Cardiac atrium fibroblast (primary cell): ENCODE measurements at places on chromosomes 3 and 15. TPM values are rescaled to one million over a fixed set of nuclear protein-coding genes. Genes with fewer than 3 reads are reported as not detected.

ZDHHC23 gene
- 1.1 and 2.9 TPM in 2 replicates for total RNA-seq

DTWD1 gene
- 15.2 and 16.2 TPM in 2 replicates for total RNA-seq

CNBP gene
- 240 and 256 TPM in 2 replicates for total RNA-seq

CCDC71 gene
- 35.6 and 36.6 TPM in 2 replicates for total RNA-seq

POPDC2 gene
- 0.81 TPM in 1 of 2 replicates, not detected in the other for total RNA-seq

RAB8B gene
- total RNA-seq, result 68.4 and 81.0 TPM in 2 replicates

GRAMD1C gene
- 2.3 and 2.6 TPM in 2 replicates for total RNA-seq

TMEM39A gene
- 62.2 and 64.4 TPM in 2 replicates for total RNA-seq

SLC6A1 gene
- total RNA-seq, result not detected in 2 replicates

SEMA5B gene
- not detected in 2 replicates for total RNA-seq

SI gene
- not detected in 2 replicates for total RNA-seq

ATP6V1A gene
- total RNA-seq, result 30.0 and 42.3 TPM in 2 replicates

IREB2 gene
- total RNA-seq, result 11.2 and 28.2 TPM in 2 replicates
